A549 treated with Mapracorat at 1 μM for 4 hours (cell line): ENCODE measurements at places on chromosomes 3 and 15. TPM values are rescaled to one million over a fixed set of nuclear protein-coding genes. Genes with fewer than 3 reads are reported as not detected.

Gene ERC2
- total RNA-seq, result 0.34 TPM in 1 of 5 replicates, not detected in the others

Gene CKMT1B
- total RNA-seq, result 2.7 to 5.1 TPM (median 3.3 TPM) in 5 replicates

Gene WNT5A
- 0.66 to 1.1 TPM (median 0.96 TPM) in 5 replicates for total RNA-seq

Gene MORC1
- not detected in 5 replicates for total RNA-seq

Gene IFRD2
- 73.8 to 101 TPM (median 96.0 TPM) in 5 replicates for total RNA-seq

Gene SEMA6D
- total RNA-seq, result not detected in 5 replicates

Gene SPINK8
- total RNA-seq, result not detected in 5 replicates

Gene CADPS
- total RNA-seq, result not detected in 5 replicates

Gene APH1B
- total RNA-seq, result 17.2 to 26.9 TPM (median 21.5 TPM) in 5 replicates

Gene DISP2
- total RNA-seq, result 0.64 to 2.6 TPM (median 1.0 TPM) in 5 replicates

Gene TMEM40
- total RNA-seq, result 0.13 to 0.43 TPM (median 0.20 TPM) in 5 replicates

Gene GHSR
- total RNA-seq, result not detected in 5 replicates

Gene GP9
- not detected in 5 replicates for total RNA-seq

Gene VPS33B
- 12.3 to 17.1 TPM (median 15.2 TPM) in 5 replicates for total RNA-seq

Gene ITIH4
- total RNA-seq, result 0.63 to 1.9 TPM (median 0.87 TPM) in 5 replicates

Gene OR5K3
- total RNA-seq, result not detected in 5 replicates

Gene CHL1
- not detected in 5 replicates for total RNA-seq
